ENCODE measurements at places on chromosomes 7 and 10.
A peak's percentile ranks its signal among the peaks of the same experiment; 100 is the strongest.

GRCh38 chr7:2545746-2546425, 9.4 kb downstream of the BRAT1 start:
- no peak for DNase-seq

GRCh38 chr10:99872367-99873162, 90.1 kb downstream of the ABCC2 start:
- DNase-seq = no peak

GRCh38 chr10:1070919-1071318, 14.7 kb downstream of the WDR37 start:
- DNase-seq = no peak

- DNase-seq = no peak
Observed at GRCh38 chr7:42932811-42933591, 825 bp downstream of the MRPL32 start.

GRCh38 chr10:73732931-73733623, 11.1 kb upstream of the SEC24C start:
- DNase-seq = no peak

GRCh38 chr10:16184096-16184597, 252.7 kb upstream of the PTER start:
- DNase-seq = no peak

DNA sequence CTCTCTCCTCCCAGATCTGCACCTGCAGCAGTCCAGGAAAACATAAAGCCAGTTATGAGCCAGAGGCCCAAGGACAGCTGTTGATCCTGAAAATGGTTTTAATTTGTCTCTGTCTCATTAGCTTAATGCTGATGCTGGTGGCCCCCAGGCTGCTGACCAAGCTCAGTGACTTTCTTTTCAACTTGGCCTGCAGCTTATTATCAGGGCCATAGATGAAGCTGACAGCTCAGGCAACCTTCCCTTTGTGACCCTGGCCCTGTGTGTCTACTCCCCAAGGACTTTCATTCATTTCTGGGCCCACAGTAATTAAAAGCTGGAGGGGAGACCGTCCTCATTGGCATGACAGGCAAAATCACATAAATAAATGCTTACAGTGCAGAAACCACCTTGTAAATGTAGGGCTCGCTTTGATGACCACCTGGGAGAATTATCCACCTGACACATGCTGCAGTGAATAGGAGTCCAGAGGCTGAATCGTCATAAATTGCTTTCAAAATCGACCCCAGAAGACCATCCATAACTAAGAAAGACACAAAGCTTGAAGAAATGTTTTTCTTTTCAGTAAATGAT, 138.5 kb downstream of the NPY start:
- DNase-seq = no peak

DNA sequence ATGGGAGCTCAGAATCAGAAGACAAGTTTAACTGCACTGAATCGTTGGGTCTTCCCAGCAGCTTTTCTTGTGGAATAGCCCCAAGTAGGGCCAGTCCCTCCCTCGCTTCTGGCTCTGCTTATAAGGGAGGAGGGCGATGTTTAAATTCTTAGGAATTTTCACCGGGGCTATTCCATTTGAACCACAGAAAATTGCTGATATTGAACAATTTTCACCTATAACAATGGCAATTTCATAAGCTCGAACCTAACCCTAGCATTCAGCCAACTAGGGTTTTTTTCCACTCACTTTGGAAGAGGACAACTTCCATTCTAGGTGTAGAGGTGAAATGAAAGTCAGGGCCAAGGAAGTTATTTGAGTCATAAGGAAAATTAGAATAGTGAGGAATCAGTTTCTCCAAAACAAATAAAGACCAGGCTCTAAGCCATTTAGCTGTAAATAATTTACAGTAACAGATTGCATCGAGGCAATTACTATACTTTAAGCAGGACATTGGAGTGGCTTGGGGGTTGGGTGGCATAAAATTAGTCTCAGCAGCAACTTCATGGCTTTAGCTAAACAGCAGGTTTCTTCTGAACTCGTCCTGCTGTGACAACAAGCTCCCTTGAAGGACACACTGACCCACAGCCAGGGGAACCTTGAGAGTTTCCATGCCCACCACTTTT, 1.5 kb upstream of the ATP6V0A4 start:
- no peak for DNase-seq

DNA sequence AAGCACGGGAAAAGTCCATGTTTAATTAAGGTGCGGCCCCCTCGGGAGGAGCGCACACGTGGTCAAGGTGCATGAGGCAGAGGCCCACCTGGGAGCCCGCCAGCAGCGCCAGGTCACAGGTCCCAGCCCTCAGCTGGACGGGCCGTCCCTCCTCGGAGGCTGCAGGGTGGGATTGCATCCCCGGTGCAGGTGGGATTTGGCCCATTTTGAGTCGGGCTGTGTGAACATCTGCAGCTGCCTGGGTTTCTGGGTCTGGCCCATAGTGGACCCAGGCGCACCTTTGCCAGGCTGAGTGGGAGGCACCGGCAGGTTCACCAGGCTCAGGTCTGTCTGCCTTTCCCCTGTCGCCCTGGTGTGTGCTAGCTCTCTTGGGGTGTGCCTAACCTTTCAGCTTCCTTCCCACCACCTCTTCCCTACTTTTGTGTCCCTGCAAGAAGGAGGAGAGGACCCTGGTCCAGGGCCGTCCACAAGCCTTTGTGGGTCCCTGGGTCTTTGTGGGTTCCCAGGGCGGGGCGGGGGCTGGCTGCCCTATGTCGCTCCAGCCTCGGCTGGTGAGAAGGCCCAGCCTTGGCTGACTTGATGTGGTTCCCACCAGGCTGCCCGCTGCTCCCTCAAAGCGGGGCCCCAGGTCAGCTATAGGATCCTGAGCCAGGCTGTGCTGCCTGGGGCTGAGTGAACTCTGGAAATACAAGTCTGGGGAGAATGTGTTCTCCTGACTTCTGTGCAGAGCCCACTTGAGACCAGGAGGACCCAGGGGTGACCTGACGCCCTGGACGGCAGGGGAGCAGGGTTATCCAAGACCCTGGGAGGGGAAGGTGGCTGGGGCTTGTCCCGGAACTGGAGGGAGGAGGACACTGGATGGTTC, 186.7 kb upstream of the SHH start:
- DNase-seq = no peak

DNA sequence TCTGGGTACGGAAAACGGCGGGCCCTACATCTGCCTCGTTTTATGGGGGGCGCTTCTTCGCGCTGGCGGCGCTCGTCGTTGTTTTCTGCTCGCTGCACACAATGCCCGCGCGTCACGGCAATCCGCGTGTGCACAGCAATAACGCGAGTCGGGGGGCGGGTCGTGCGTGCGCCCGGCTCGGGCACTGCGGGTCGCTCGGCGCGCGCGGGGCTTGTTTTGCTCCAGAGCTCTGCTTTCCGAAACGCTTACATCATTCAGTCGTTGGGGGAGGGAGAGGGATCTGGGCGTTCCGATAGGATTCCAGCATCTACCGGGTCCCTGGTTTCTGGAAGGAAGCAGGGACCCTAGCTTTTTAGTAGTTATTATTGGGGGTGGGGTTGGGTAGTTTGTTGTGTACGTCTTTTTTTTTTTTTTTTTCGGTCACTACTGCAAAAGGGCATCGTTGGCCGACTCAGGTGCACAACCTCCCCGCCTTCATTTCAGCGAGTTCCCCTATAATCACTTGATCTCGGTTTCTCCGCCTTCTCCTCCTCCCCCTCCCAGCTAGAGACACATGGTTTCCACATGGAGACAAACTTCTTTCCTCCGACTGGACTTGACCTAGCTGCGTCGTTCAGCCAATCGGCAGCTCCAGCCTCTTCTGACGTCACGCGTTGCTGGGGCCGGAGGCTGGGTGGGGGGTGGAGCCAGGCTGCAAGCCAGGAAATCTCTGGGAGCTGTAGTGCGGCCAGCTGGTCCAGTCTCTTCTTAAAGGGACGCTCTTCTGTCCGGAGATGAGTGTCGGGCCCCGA, 3.5 kb downstream of the MXI1 start:
- peak; percentile 82 for DNase-seq

GRCh38 chr7:4851459-4852422, 10.1 kb downstream of the PAPOLB start:
- no peak for DNase-seq

DNA sequence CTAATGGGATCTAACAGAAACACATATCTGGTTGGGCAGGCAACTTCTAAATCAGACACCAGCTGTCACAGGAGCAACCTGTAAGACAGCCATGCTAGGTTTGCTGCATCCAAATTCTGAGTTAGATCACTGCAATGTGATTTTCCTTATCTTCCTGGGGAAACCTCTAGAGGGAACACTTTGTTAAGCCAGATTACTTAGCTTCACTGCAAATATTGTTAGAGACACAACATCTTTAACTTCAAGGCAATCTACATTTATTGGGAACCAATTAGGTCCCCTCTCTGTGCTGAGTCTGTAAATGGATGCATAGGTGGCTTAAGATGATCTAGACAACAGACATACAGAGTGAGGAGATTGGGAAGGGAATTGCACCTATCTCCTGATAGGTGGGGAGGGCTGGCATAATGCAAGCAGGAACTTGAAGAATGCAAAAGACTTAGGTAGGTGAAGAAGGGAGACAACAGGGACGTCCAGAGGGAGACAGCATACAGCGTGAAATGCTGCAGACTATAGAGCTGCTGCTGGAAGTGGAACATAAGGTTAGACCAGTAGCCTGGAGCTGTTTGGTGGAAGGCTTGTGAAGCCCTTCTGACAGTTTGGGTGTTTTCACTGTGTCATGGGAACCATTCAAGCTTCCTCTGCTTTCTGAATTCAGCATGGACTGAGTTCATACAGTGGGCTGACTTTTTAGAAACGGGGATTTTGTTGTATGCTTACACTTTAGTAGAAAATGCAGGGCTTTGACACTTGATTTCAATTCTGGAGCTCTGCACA, 109.8 kb upstream of the ELMO1 start:
- DNase-seq = no peak

DNA sequence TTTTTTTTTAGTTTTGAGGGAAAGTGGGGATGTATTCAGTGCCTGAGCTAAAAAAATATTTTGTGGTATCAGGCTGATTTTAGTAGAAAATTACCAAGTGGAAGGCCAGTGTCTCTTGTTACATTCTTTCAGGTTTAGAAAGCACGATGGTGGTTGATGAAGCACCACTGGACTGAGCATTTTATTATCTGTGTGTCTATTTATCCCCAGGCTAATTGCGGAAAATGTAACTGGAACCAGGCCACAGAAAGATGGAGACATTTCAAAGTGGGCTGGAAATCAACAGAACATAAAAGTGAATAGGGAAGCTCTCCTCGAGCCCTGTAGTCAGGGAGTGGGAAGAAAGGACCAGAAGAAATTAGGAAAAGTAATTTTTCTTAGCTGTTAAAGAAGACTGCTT, 261.0 kb downstream of the STK31 start:
- DNase-seq = no peak

- DNase-seq = no peak
Observed at GRCh38 chr7:12322903-12323300, 80.8 kb downstream of the VWDE start.

GRCh38 chr7:155458878-155459699, 1.2 kb downstream of the EN2 start:
- DNase-seq = no peak

DNA sequence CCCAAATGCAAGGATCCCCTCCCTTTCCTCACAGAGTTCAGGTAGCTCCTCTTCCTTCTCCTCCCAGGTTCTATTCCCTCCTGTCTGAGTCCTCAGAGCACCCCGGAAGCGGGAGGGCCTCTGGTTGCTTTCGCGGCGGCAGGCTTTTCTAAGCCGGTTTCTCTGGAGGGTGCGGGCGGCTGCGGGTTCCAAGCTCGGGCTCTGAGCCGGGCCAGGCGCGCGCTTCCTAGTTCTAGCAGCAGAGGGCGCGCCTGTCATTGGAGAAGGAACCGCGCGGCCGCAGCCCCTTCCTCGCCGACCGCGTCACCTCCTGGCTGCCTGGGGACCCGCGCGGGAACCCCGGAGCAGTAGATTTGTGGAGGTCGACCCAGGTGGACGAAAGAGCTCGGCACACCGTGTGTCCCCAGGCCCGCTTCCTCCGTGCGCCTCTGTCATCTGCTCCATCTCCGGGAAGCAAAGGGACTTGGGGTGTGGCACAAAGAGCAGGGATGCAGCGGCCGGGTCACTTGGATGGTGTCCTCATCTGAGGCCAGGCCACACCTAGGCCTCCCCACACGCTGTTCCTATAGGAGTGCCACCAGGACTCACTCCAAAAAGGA, 389.0 kb upstream of the PODXL start:
- DNase-seq = no peak

- DNase-seq = no peak
Observed at GRCh38 chr7:36775061-36775620, 50.8 kb upstream of the AOAH start.

- DNase-seq = no peak
Observed at GRCh38 chr10:12703813-12704212, 297.7 kb downstream of the CCDC3 start.

DNA sequence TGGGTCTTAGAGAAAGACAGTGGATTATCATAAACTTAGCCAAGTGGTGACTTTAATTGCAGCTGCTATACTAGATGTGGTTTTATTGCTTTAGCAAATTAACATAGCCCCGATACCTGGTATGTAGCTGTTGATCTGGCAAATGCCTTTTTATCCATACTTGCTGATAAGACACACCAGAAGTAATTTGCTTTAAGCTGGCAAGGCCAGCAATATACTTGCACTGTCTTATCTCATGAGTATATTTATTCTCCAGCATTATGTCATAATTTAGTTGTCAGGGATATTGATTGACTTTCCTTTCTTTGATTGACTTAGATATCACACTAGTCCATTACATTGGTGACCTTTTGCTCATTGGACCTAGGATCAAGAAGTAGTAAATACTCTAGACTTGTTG, 12.8 kb downstream of the TMEM229A start:
- DNase-seq = no peak

DNA sequence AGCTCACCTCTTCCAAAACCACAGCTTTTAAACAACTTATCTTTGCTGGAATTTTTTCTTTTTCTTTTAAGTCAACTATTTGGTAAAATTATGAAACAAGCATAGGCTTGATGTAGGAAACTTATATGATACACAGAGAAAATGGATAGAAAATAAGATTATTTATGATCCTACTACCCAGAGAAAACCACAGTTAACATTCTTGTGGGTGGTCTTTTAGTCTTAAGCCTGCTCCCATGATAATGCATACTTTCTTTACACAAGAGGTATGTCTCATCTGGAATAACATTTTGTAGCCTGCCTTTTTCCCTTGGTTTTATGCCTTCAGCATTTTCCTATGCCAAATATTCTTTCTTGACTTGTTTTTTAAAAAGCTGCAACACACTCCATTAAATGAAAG, 21.4 kb downstream of the PLPP4 start:
- no peak for DNase-seq

DNA sequence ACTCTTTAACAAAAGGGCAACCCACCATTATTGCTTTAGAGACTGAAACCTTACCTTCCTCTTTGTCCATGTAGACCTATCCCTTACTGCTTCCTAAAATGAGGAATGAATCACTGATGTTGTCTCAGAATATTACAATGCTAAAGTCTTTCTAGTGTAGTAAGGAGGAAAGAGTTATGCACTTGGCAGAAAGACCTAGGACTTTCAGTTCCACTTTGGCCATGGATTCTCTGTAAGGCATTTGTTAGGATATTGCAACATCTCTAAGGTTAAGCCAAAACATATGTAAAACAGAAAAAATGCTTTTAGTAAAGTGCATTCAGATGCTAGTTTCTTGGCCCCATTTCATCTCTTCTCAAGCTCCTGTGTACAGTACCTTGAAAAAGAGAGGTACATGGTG, 230.9 kb downstream of the PARD3 start:
- DNase-seq = no peak

Measured in stimulated activated CD8-positive, alpha-beta memory T cell treated with anti-CD3 and anti-CD28 coated beads, Interleukin-4, amount 100 ng/mL, for 4 hours (primary cell).